ENCODE measurements at places on chromosomes 6 and 20. TPM values are rescaled to one million over a fixed set of nuclear protein-coding genes. Genes with fewer than 3 reads are reported as not detected.

GRCh38 chr6:111850295-111850937 lies 22.8 kb downstream of the FYN start:
- no peak for DNase-seq

DNA sequence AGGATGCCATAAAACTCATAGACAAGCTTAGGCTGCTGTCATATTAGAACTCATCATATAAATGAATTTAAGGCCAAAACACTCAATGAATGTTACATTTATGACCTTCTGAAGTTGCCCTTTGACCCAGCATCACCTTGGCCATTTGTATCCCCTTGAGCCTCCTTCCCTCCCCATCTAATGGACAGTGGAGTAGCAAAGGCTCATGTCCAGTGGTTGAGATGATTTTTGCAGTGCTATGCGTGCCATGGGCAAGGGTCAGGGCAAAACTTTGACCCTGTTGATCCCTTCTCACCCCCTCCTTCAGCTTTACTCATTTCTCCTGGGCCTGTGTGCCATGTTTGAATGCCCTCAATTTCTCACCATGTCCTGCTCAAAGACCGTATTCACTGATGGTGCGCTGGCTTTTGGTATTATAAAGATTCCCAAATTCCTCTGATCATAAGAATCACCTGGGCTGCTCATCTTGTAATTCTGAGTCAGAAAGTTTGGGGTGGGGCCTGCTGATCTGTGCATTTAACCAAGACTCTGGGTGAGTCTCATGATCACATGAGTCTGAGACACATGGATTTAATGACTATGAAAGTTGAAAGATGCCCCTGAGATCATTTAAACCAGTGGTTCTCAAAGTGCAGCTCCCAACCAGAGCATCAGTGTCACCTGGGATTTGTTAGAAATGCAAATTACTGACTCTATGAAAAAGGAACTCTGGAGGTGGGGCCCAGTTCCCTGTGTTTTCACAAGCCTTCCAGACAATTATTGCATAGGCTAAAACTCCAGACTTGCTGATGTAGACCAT lies 57.5 kb upstream of the IL20RA start:
- no peak for DNase-seq

- no peak for DNase-seq
Measured at GRCh38 chr6:142802124-142802523, 142.9 kb downstream of the HIVEP2 start.

- DNase-seq = no peak
Measured at GRCh38 chr6:136173519-136174507, 76.3 kb downstream of the MTFR2 start.

DNA sequence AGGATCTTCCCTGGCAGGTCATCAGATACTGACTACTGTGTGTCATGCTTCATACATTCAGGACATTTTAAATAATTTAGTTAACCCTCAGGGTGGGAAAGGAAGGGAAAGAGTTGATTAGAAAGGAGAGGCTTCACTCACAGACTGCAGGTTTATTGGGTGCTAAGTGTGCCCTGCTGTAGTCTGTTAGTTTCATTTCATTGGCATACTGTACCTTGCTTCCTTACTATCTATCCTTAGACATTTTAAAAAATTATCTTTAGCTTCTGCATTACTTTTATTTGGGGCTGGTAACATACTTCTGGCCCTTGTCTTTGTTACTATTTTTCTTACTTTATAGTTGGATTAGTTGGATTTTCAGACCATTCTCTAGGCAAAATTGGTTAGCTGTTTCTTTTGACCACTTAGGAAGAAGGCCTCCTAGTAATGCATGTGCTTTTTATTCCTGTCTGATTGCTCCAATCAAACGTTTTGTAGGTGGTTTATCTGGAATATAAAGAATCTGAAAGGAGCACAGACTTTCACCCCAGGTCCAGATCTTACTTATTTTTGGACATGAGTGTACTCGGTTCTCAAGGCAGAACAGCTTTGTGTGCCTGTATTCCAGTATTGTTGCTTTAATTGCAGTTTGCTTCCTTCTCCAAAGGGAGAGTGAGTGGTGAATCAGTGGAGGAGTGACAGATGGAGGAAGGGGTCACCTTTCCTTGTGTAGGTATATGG lies 82.7 kb upstream of the PRDM1 start:
- DNase-seq = no peak

DNA sequence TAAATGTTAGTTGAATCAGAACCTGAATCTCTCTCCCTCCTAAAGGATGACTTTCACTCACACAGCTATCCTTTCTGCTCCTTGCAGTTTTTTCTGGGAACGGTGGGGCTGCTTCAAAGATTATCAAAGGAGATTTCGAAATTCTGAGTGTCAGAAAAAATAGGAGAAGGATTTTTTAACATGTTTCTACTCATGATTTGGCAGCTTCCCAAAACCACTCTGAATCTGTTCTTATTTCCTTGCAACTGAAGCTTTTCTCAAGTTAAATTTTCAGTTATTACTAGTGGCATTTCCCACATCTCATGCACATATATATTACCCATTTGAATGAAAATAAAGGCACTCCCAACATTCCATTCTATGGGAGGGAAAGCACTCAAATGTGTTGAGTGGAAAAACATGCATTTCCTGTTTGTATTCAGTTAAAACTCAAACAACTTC lies 123.6 kb downstream of the LCA5 start:
- no peak for DNase-seq

DNA sequence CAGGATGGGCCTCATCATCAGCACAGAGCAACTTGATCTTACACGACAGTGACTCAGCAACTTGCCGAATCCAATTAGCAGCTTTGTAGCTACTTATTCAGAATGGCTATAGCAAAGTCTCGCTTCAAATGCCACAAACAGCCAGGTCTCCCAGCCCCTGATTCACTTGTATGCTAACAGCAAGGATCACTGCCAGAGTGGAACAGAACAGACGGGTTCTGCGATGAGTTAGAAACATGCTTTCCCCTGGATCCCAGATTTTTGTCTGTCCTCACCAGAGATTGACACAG lies 254.4 kb downstream of the NRN1 start:
- DNase-seq = no peak

GRCh38 chr20:37261714-37262113 lies at the start of gene GHRH:
GHRH (minus strand) TSS chr20:37261814; CDS start chr20:37256889, 4,925 bp downstream.
- DNase-seq = peak; percentile 21

DNA sequence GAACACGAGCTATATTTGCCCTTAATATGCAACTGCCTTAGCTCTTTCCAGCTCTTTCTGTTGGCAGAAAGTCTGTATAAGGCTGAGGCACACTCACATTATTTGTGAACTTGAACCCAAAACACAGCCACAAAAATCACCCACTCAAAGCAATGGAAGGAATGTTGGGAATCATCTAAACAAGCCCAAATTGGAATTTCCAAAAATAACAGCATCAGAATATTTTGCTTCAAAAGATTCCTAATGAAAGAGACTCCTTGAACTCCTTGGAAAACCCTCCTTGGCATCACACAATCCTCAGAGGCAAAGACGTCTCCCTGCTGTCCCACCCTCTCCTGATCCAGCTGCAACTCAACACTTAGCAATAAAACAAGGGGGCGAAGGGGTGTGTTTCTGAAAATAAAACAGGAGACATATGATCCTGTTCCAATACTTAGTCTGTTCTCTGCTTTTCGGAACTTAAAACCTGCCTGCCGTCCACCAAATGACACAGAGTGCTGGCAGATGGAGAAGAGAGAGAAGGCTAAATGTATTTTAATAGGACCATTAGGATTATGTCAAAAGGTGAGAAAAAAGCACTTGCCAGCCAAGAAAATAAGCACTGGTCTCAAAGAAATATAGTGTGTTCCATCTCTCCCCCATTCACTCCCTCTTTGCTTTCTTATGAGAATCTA lies 320.7 kb upstream of the JARID2 start:
- DNase-seq = no peak

- no peak for DNase-seq
Measured at GRCh38 chr6:151630991-151631655, 137.3 kb downstream of the CCDC170 start.

DNA sequence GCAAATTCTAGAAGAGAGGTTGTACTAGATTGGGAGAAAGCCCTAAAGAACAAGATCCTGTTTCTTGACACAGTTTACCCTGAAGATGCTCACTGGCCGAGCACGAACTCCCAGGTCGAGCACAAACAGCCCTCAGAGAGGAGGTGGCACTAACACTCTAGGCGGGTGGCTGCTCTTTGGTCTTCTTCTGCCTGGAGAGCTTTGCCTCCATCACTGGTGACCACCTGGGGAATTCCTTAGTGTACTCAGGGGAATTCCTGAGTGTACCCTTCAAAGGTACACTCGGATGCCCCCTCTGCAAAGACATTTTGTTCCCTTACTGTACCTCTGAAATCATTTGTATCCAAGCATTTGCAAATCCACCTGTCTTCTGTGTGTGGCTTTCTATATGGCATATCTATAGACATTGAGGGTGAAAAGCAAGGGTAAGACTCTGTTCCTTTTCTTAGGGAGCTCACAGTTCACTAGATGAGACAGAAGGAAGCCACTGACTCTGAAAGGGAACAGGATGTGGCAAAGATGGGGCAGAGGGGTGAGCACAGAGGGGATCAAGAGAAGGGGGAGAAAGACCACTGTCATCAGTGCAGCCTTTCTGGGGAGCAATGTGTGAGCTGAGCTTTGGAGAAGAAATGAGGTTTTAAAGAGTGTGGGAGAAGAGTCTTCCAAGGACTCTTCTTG lies 169.8 kb upstream of the PROKR2 start:
- DNase-seq = no peak

DNA sequence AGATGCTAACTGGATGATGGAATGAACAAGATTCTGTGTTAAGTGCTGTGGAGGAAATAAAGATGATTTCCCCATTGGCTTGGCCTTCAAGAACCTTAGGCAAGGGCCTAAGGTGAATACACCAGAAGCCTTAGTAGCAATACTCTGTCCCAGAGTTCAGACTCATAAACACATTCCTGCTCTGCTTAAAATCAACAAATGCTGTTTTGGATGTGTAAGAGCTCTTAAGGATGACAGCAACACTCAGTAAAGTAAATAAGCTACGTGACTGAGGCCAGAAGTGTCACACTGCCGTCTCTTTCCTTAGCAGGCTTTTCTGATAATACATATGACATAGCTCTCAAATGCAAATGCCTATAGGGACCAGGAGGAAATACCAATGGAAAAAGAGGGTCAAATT lies 90.6 kb downstream of the EYA2 start:
- DNase-seq = no peak

- DNase-seq = peak; percentile 75
Measured at GRCh38 chr6:89997456-89998445, 103.5 kb downstream of the GJA10 start.

GRCh38 chr6:53378208-53378607 lies 29.5 kb upstream of the ELOVL5 start:
- no peak for DNase-seq

- no peak for DNase-seq
Measured at GRCh38 chr6:168383062-168383854, 57.7 kb upstream of the SMOC2 start.

DNA sequence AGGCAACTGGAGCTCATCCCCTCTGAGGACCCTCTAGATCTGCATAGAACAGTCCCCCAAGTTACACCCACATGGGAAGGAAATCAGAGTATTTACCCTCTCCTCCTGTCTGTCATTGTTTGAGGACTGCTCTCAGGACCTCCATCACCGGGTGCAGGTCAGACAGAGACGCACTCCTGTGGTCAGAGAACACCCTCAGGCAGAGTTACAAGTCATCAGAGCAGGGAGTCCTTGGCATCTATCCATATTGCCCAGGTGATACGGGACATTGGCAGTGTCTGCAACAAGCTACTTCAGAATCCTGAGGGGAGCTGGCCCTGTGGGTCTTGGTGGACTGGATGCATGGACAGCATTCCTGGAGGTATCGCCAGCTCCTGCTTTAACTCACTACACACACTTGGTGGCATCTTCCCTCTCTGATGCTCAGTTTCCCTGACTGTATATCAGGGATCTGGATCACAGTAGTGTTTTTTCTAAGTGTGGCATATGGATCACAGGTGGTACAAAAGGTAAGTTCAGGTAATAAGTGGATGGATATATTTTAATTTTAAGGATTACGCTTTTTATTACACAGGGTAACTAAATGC lies 15.1 kb upstream of the ISM1 start:
- DNase-seq = no peak

GRCh38 chr6:37483917-37484785 lies 15.5 kb downstream of the CCDC167 start:
- peak; percentile 87 for DNase-seq

DNA sequence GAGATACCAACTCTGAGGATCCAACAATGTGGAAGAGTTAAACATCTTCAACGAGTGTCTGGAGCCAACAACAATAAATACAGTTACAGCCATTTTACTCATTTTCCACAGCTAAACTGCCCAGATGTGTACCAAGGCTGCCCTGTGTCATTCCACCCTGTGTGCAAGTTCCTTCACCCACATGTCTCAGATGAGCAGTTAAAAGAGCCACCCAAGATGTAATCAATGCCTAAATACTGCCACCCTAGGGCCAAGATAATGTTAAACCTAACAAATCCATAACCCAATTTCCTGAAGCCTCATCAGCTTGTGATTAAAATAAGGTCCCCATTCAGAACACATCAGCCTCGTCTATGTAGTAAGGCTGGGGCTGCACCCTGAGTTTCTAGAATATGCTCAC lies 59.9 kb downstream of the GMDS start:
- no peak for DNase-seq

DNA sequence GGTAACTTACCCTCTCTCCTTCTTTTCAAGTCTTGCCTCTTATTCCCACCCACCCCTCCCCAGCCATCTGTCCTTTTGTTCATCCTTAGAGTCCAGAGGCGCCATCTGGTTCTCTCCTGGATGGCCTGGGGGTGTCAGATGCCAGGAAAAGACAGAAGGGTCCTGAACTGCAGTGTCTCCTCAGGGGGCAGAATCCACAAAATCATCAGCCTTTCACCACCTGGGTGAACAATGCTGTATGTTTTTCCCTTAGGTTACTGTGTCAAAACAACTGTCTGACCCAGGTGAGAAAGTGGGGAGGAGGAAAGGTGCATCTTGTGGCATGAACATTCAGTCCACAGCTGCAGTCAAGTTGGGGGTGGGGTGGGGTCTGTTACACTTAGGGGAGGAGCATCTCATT lies 47.9 kb upstream of the FYN start:
- no peak for DNase-seq

GRCh38 chr20:8646033-8646441 lies 422.9 kb upstream of the PLCB4 start:
- no peak for DNase-seq

GLP1R gene
- total RNA-seq = not detected

RNF144B gene
- total RNA-seq = 24.2 TPM

IPCEF1 gene
- total RNA-seq = 3.7 TPM

PTPRT gene
- total RNA-seq = 0.18 TPM

HDGFL1 gene
- total RNA-seq = not detected

OR2H1 gene
- not detected for total RNA-seq

All from aorta (tissue), 5 donors.